ENCODE measurements at places on chromosomes 11 and 22.

GRCh38 chr11:8636127-8636526, 42.1 kb upstream of the STK33 start:
- no peak for DNase-seq

DNA sequence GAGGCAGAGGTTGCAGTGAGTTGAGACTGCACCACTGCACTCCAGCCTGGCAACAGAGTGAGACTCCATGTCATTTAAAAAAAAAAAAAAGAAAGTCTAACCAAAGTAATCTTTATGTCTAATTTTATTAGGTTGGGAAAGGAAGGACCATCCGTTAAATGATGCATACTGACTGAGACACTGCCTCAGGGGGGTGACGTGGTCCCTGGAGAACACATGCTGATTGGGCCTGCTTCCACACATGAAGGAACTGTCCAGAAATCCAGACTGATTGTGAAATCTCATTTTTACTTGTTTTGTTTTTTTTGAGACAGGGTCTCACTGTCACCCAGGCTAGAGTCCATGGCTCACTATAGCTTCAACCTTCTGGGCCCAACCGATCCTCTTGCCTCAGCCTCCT, 5.5 kb downstream of the SF3A1 start:
- DNase-seq, result no peak

DNA sequence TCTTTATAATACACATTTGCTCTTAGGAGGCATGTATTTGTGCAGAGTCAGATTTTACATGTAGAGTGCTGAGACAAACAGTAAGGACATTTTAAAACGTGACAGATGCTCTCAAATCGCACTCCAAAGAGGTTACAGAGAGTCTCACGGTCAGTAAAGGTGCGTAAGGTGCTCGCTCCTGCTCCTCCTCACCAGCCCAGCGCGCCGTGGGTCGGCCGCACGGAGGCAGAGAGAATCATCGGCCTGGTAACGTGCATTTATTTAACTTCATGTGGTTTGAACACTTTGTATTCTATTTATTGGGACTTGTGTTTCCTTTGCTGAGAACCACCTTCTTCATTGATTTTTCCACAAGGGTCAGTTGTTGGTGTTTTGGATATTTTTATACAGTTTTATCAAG, 900.1 kb downstream of the BRD1 start:
- DNase-seq, result no peak

- DNase-seq, result no peak
Measured at GRCh38 chr22:46065691-46066454, 84.5 kb upstream of the PPARA start.

DNA sequence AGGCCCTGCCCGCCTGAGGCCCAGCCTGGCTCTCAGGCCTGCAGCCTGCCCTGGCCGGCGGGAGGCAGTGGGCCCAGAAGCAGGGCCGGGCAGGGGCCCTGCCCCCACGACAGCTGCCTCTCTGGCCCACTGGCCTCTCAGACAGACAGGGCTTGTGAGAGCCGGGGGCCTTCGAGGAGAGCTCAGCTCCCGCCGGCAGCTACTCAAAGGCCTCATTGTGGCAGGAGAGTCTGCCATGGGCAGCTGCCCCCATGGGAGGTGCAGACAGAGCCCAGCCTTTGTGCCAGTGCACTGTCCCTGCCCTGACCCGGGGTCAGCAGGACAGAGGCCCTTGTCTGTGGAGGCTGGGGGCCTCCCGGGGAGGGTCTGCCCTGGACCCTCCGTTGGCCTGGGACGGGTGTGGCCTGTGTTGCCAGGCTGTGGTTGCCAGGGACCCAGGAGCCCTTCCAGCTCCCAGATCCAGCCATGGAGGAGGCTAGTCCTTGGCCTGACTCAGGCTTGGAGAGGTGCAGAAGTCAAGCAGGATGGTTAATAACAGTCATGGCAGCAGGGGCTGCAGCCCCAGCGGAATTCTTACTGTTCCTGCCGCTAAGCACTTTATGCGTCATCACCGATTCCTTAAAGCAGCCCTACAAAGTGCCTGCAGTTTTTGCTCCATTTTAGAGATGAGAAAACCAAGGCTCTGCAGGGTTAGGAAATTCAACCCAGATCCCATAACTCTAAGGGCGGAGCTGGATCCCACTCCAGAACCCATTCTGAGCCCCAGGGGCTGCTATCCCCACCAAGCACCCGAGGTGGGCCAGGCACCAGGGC, 12.5 kb downstream of the FLRT1 start:
- DNase-seq, result no peak

- DNase-seq, result peak; percentile 75
Measured at GRCh38 chr11:100930185-100930778, 199.3 kb downstream of the PGR start.

DNA sequence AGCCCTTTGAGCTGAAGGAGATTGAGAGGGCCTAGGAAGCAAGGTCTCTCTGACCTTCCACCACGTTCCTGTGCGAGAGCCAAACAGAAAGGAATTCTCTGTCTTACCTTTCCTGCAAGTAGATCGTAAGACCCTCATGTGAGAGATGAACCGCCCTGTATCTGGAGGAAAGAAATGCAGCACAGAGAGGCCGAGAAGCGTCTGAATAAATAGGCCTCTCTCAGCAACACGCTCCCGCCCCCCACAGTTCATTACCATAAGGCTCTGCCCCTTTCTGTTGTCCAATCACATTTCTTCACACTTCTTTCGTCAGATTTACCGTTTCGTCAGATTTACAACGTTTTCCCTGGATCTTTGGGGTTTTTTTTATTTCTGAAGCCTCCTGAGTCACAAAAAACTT, 90.3 kb downstream of the BLID start:
- no peak for DNase-seq

GRCh38 chr11:84381666-84382065, 1095.5 kb upstream of the CCDC90B start:
- no peak for DNase-seq

DNA sequence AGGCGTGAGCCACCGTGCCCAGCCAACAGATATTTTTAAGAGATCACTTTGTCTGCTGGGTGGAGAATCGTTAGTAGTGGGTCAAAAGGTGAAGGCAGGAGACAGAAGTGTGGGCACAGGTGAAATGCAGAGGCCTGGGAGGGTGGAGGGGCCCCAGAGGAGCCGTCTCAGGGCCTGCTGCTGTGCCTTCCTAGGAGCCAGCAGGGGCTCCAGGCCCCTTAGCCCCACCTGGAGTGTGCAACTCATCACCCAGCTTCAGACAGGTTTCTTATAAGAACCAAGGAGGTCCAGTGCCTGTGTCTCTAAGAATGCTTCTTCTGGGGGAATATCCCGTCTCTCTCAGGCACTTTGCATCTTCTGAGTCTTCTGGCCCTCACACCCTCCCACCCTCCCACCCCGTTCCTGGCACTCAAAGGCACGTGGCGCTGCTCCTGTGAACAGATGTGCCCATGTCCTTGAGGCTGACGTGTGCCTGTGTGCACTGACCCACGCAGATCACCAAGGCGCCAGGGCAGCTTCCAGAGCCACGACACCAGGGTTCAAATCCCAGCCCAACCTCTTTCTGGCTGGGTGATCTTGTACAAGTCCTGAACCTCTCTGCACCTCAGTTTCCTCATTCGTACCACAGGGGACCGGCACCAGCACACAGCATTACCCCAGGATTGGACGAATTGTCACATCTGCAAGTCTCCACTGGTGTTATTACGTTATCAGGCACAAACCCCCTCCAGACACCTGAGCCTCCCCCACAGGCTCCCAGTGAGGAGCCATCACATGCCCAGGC, 3.4 kb downstream of the ARSA start:
- DNase-seq, result no peak

- peak; percentile 94 for DNase-seq
Measured at GRCh38 chr11:34358728-34359547, 1.1 kb upstream of the ABTB2 start.

DNA sequence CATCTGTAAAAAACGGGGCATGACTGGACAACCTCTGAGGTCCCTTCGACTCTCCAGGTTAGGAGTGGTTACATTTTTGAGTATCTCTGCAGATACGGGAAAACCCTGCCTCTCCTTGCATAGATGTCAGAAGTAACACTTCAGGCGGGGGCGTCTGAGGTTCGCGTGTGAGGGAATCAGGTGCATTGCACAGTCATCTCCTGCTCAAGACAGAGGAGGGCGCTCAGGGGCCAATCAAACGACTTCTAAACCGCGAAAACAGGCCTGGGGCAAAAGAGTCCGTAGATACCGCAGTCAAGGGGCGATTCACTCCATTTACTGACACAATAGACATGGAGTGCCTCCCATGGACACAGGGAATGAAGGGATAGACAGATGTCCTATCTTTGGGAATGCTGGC, 31.7 kb downstream of the KIRREL3 start:
- DNase-seq, result peak; percentile 3

DNA sequence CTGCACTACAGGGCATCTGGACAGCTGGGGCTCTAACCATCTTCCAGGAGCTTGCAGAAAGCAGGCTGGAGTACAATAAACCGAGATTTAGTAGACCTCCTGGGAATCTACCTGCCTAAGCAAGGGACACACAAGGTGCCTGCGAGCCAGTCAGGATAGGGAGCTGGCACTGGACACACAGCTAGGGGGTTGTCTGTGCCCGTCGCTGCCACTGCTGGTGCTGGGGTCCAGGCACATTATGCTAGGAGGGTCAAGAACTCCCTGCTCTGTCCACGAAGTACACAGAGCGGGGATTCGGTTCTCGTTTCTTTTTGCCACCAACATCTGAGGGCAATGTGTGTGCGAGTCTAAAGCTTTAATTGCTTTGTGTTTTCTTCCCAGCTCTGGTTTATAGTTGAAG, 4.2 kb downstream of the RIC8A start:
- DNase-seq, result no peak

GRCh38 chr11:46710821-46711269, 8.2 kb upstream of the F2 start:
- DNase-seq, result no peak

- DNase-seq, result no peak
Measured at GRCh38 chr11:64339286-64339685, 718 bp upstream of the CCDC88B start.

GRCh38 chr22:16601437-16602223, 9.0 kb upstream of the CCT8L2 start:
- peak; percentile 17 for DNase-seq

Measured in hematopoietic multipotent progenitor cell treated with erythropoietin and hydrocortisone succinate and interleukin-3 and kit ligand, for 6 days (in vitro differentiated cells).